ENCODE measurements at places on chromosomes 6 and 20.

- no peak for DNase-seq
These were observed 19.4 kb downstream of the SUN5 start for GRCh38 chr20:32984631-32985354.

GRCh38 chr6:29828471-29828797 lies 809 bp downstream of the HLA-G start:
- DNase-seq: no peak

GRCh38 chr6:156652231-156652750 lies 124.9 kb upstream of the ARID1B start:
- no peak for DNase-seq

- no peak for DNase-seq
These were observed 37.7 kb downstream of the FOXO3 start for GRCh38 chr6:108598305-108598863.

GRCh38 chr6:89986650-89987074 lies 92.4 kb downstream of the GJA10 start:
- DNase-seq: no peak

DNA sequence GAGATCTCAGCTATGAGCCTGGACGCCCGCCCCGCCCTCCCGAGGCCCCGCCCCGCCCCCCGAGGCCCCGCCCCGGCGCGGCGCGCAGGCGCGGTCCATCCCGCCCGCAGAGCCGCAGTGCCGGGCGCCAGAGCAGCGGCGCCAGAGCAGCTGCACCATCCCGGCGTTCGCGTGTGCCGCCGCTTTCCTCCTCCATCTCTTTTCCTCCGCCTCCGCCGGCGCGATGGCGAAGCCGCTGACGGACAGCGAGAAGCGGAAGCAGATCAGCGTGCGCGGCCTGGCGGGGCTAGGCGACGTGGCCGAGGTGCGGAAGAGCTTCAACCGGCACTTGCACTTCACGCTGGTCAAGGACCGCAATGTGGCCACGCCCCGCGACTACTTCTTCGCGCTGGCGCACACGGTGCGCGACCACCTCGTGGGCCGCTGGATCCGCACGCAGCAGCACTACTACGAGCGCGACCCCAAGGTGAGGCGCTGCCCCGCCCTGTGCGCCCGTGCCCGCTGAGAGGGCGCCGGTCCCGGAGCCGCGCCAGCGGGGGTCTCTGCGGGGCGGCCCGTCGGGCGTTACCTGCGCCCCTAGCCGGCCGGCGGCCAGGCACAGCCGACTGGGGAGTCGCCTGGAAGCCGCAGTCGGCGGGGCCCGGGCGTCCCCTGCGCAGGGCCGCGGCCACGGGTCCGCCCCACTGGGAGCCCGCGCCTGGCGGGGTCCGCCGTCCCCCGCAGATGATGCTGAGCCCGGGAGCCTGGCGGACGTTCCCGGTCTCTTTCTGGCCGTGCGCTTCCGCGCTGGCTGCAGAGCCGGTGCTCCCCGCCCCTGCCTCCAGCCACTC lies at the start of gene PYGB:
Gene PYGB, plus strand, starts transcription at position 130 of the 830 bp plus-strand sequence. Its CDS starts 94 bp downstream, at position 224.
- DNase-seq: peak; percentile 79

GRCh38 chr20:51350941-51351631 lies 191.4 kb downstream of the NFATC2 start:
- DNase-seq: no peak

- no peak for DNase-seq
These were observed 84.1 kb upstream of the EPB41L1 start for GRCh38 chr20:36070451-36070850.

- DNase-seq: no peak
These were observed 168.8 kb downstream of the BCAS1 start for GRCh38 chr20:53901497-53902096.

GRCh38 chr20:17530153-17530552 lies 1.0 kb downstream of the BFSP1 start:
- no peak for DNase-seq

- DNase-seq: no peak
These were observed 100.0 kb downstream of the RWDD2A start for GRCh38 chr6:83292900-83293843.

DNA sequence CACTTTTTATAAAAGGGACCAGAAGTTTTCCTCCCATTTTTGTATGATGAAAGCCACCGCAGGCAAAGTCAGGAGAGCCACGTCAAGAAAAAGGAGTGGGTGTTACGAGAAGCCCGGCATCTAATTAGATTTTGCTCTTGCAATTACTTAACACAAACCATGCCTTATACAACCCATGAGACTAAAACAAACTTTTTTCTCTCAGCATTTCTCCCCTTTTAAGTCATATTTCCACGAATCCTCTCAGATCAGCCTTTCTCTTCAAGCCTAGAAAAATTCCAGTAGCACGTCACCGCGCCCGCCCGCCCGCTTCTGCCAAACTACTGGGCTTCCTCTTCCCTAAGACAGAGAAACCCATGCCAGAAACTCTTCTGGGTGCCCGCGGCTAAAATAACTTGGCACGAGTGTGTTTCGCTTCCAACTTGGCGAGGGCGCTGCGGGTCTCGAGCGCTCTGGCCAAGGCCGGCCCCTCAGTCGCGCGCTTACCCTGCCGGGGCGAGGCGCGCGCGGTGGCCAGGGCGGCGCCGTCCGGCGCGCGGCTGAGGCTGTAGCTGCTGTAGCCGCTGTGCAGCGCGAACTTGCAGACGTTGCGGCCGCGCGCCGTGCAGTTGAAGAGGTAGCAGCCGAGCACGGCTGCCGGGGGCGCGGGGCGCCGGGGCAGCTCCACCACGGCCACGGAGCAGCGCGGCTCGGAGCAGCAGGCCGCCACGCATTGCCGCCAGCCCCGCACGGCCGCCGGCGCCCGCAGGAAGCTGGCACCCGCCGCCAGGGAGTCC lies 1.0 kb downstream of the LRP11 start:
- DNase-seq: peak; percentile 59

GRCh38 chr6:49453221-49453620 lies 9.8 kb downstream of the MMUT start:
- no peak for DNase-seq

DNA sequence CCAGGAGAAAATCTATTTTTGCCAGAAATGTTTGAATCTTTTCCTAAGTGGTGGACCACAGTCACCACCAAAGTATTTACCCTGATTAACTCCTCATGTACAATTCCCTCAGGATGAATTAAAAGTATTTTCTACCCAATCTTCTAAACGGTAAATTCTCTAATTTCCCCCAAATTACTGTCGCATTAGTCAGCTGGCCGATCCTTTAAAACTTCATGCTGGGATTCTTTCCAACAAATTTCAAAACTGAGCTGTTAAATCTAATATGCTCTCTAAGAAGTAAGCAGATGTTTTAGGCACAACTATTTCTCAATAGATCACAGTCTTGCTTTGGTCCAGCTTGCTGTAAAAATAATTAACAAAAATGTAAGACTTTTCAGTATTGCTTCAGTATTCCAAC lies 447.2 kb downstream of the FRK start:
- no peak for DNase-seq

GRCh38 chr6:97778290-97779038 lies 495.4 kb upstream of the MMS22L start:
- no peak for DNase-seq

DNA sequence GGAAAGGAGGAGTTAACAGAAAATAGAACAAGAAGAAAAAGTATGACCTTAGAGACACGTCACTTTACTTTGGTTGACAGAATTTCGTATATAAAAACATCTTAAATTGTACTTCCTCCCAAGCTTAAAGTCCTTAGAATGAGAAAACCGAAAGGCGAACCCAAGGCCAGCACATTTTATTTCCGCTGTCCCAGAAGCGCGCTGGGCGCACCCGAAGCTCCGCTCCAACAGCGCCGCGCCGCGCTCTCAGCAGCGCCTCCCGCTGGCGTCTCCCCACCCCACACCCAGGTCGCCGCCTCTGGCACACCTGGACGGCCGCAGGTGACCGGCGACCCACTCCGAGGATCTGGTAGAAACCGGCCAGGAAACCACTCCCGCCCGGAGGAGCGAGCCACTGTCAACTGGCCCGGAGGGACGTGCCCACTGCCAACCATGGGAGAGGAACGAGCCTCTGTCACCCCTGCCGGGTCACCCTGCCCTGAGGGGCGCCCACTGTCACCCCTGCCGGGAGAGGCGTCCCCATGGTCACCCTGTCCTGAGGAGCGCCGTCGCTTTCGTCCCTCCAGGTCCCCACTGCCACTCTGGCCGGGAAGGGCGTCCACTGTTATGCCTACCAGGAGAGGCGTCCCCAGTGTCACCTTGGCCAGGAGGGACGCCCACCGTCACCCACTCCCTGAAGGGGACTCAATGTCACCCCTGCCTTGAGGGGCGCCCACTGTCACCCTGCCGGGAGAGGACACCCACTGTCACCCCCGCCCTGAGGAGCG lies 824 bp downstream of the MPC1 start:
- peak; percentile 55 for DNase-seq

- no peak for DNase-seq
These were observed 218.8 kb upstream of the MAP3K7 start for GRCh38 chr6:90805619-90806155.

DNA sequence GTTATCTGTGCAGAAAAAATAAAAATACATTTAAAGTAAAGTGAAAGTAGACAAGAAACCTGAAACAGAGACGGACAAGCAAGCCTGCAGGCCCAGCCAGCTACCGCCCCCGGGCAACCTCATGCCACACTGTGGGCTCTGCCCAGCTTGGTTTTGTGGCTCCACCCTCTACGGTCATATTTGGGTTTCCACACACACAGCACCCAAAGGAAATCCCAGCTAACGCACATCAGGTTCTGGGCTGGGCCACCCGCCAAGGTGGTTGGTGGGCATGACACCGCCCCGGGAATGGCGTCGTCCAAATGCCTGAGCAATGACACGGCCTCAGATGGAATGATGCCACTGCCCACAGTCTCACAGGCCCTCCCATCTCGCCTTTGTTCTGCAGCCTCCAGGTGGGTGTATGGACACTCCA lies 22.9 kb downstream of the FAM110A start:
- no peak for DNase-seq

DNA sequence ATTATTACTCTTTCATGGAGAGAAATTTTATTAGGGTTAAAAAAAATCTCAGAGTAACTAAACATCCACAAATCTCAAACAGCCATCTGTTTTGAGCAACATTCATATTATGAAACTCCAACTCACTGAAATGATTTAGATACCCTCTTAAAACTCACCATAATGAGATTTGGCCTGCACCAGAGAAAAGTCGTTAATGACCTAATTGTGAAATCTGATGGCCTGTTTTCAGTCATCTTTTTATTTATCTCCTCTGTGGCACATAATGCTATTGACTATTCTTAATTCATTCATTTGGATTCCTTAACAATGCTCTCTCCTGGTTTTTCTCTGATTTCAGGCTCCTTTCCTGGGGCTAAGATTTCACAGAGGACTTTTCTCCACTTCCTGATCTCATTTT lies 192.7 kb downstream of the RNF144B start:
- DNase-seq: no peak

Measured in occipital lobe (tissue), 3 donors.